ENCODE measurements at places on chromosomes 1 and 21.

DNA sequence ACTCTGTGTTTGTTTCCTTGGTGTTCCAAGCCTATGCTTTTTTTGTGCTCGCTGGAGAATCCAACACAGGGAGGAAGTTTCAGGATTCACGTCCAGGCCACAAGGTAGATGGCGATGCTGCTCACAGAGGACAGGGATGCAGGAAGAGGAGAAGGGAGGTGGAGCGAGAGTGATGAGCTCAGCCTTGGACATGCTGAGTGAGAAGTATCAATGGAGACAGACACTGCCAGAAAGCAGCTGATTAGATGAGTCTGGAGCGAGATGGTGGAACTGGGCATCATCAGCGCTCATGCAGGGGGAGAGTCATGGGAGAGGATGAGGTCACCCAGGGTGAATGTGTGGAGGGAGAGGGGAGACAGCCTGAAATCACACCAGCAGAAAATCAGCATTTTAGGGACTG, 110.0 kb downstream of the GLUL start:
- DNase-seq = no peak

DNA sequence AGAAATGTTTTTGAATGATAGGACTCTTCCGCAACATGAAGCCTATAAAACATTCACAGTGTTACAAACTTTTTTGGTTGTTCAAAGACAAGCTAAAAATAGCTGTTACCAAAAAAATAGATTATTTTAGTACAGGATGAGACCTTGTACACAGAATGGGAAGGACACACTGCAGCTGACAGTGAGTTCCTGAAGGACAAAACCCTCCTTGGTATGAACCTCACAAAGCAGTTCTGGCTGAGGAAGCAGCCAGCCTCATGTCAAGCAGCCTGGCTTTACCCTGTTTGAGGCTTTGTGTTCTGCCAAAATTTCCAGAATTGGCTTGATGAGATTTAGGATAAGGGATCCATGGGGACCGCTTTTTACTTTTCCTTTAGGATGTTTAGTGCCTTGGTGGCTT, 93.7 kb downstream of the RGL1 start:
- no peak for DNase-seq

- DNase-seq = no peak
These were observed 13.9 kb upstream of the LY9 start for GRCh38 chr1:160781914-160782689.

- no peak for DNase-seq
These were observed 10.6 kb downstream of the PAX7 start for GRCh38 chr1:18641005-18641941.

GRCh38 chr1:36456391-36456928, 6.2 kb upstream of the OSCP1 start:
- DNase-seq = no peak

DNA sequence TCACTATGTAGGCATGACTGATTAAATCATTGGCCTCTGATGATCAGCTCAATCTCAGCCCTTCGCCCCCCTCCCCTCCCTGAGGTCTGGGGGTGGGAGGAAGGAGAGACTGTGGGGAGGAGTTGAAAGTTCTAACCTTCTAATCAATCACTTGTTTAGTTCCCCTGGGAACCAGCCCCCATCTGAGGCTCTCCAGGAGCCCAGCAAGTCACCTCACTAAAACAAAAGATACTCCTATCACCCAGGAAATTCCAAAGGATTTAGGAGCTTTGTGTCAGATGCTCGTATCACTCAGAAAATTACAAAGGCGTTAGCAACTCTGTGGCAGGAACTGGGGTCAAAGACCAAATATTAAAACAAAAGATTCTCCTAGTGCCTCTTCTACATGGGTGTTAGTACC, 21.6 kb downstream of the SYF2 start:
- DNase-seq = no peak

DNA sequence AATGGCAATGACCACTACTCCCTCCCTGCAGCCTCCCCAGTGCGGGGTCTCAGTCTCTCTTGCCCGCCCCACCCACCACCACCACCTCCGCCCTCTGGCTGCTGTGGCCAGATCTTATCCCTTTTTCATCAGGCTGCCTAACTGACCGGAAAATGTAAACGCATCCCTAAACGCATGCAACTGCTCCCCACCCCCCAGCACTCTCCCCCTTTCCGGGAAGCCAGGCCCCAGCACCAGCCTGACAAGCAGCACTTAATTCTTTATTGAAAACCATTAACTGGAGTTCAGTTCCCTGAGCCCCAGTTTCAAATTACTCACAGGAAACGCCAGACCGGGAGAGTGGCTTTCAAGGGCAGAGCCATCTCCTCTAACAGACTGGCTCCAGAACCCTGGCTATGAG, 147.7 kb downstream of the DMRTA2 start:
- no peak for DNase-seq

GRCh38 chr21:25934771-25935224, 200.0 kb downstream of the GABPA start:
- DNase-seq = peak; percentile 93

- no peak for DNase-seq
These were observed 846.5 kb upstream of the NCAM2 start for GRCh38 chr21:20151741-20152140.

GRCh38 chr1:30697571-30698376, 25.6 kb downstream of the MATN1 start:
- peak; percentile 49 for DNase-seq

DNA sequence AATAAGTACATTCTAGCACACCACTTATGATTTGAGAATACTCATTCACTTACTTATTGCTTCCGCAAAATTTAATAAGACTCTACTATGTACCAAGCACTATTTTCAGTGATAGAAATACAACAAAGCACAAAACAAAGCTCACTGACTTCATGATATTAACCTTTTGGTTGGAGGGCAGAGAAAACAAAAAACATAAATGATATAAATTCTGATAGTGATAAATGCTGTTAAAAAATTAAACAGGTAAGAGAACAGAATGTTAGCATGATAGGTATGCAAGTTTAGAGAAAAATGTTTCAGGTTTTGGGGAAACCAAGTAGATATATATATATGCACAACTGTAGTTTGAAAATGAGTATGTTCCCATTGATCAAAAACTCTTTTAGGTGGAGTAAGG, 1.2 kb downstream of the LRRC40 start:
- DNase-seq = no peak

DNA sequence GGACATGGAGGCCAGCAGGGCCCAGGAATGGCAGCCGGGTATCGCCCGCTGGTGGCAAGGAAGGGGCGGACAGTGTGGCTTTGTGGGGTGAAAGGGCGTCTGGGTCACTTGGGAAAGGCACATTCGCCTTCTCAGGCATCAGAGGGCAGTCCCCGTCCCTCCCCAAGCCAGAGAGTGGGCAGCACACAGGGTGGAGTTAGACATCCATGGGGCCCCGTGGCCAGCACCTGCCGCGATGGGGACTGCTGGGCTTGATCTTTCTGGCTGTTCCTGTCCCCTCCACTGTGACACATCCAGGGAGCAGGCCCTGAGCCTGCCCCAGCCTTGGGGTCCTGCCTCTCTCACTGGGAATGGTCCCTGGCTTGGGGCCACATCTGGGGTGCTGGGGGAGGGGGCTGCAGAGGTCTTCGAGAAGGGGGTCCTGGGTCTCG, 4.0 kb upstream of the TRPM2 start:
- no peak for DNase-seq

DNA sequence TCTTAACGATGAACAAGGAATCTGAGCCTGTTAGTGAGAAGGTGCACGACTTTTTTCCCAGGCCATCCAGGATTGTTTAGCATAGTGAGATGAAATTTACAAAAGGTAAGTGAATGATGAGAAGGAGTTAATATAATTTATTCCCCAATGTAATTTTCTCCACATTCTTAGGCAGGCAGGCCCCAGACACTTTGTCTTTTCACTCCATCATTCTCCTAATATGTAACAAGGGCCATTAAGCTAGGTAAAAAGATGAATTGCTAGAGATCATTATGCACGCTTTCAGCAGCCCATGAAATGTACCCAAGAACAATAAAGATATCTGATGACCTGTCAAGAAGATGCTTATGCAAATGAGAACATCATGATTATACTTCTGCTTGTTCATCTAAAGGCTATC, 24.1 kb downstream of the NIBAN1 start:
- DNase-seq = no peak

- no peak for DNase-seq
These were observed 8.8 kb downstream of the ADCY10 start for GRCh38 chr1:167905182-167905581.

DNA sequence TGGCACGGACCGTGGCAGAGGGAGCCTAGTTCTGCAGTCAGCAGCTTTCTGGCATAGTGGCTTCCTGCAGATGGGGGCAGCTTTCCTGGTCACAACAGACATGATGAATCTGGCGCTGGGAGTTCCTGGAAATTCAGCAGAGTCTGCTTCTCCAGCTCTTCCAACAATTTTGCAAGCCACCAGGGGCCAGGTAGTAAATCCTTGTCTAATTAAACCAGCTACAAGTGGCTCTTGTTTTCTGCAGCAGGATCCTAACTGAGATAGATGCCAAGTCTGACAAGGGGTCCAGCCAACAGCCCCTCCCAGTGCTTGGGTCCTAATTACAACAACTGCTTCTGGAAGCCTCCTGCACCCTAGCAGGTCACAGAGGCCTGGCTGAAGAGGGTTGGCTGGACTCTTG, 35.8 kb downstream of the TRIM62 start:
- DNase-seq = no peak

GRCh38 chr1:215776336-215776735, 209.2 kb downstream of the KCTD3 start:
- DNase-seq = no peak

Measured in RCC 7860 (cell line).